ENCODE measurements at places on chromosomes 11 and 22.

DNA sequence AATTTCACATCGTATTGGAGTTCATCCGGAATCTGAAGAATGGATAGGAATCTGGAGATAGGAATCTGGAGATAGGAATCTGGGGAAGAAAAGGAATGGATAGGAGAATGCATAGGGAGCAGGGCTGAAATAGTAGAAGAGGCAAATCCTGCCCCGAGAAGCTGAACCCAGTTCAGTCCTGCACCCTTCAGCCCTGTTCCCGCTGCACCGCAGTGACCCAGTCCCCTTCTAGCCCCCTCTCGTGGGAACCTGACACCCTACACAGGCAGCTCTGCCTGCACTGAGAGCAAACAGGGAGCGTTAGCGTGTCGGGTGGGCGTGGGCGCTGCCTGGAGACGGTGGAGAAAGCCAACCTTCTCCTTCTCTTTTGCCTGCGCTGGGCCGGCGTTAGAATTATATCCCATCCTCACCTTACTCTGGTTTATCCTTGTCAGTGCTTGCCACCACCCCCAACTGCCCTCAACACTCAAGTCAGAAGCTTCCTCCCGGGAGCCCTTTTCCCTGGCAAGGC lies 1.0 kb upstream of the CCKBR start:
- no peak for DNase-seq

- DNase-seq, result no peak
Observed at GRCh38 chr11:122304973-122305372, 189.0 kb upstream of the BLID start.

DNA sequence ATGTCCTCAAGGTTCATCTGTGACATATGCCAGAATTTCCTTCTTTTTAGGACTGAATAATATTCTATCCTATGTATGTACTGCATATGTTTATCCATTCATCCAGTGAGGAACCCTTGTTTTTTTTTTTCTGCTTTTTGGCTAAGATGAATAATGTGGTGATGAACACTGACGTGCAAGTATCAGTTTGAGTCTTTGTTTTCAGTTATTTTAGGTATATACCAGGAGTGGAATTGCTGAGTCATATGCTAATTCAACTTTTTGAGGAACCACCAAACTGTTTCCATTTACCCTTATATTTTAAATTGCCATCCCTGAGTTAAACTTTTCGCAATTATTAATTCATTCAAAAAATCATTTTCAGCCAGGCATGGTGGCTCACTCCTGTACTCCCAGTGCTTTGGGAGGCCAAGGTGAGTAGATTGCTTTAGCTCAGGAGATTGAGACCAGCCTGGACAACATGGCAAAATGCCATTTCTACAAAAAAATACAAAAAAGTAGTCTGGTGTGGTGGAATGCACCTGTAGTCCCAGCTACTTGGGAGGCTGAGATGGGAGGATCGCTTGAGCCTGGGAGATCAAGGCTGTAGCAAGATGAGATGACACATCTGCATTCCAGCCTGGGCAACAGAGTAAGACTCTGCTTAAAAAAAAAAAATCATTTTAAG lies 64.2 kb downstream of the MICAL2 start:
- DNase-seq, result no peak

DNA sequence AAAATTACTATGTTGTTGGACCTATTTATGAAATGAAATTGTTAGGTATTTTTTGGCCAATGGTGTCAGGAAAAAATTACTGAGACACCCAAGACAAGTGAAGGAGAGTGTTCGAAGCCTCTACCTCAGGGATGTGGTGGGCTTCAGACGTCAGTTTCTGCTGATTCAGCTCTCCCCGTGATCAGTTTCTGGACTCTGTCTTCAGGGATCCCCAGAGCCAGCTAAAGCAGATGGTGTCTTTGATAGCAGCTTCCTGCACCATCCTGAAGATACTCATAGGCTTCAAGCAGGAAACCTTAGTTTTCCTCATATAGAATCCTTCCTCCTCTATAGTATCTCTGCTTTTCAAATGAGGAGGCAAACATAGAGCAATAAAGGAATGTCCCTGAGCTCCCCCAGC lies 7.4 kb downstream of the CD248 start:
- DNase-seq, result no peak

DNA sequence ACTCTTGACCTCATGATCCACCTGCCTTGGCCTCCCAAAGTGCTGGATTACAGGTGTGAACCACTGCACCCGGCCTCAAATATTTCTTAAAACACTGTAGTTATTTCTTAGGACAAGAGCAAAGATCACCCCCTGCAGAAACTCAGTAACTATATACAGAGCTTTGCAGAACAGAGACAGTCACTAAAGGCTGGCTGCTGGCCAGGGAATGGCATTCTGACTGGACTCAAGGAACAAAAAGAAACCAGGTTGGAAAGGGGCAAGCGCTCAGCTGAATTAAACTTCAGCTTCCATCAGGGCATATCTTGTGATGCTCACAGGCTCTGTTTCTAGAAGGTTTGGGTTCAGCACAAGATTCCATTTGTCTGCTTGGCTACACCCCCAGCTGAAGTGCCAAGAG lies 95.8 kb downstream of the ADAMTS15 start:
- no peak for DNase-seq
